Right renal cortex interstitium (tissue), 3 donors: ENCODE measurements at places on chromosomes 13 and 19. TPM values are rescaled to one million over a fixed set of nuclear protein-coding genes. Genes with fewer than 3 reads are reported as not detected.
A peak's percentile ranks its signal among the peaks of the same experiment; 100 is the strongest.

AP1M2 gene
- 41.9 TPM for polyA plus RNA-seq

ZNF846 gene
- polyA plus RNA-seq, result 12.9 TPM

COX6B2 gene
- polyA plus RNA-seq, result 0.97 TPM

ZNF560 gene
- polyA plus RNA-seq, result 0.83 TPM

GRCh38 chr19:31271306-31271911 is 77.8 kb downstream of the TSHZ3 start:
- no peak for DNase-seq

SPACA4 gene
- polyA plus RNA-seq, result not detected

PRSS57 gene
- polyA plus RNA-seq, result 0.19 TPM

DNA sequence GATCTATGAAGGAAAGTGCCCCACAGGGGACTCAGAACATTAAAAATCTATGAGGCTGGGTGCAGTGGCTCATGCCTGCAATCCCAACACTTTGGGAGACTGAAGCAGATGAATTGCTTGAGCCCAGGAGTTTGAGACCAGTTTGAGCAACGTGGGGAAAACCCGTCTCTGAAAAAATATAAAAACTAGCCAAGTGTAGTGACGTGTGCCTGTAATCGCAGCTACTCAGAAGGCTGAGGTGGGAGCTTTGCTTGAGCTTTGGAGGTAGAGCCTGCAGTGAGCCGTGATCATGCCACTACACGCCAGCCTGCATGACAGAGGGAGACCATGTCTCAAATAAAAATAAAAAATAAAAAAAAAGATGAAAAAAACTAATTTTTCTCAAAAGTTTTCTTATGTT is 1070.6 kb downstream of the PCDH9 start:
- DNase-seq, result no peak

DNA sequence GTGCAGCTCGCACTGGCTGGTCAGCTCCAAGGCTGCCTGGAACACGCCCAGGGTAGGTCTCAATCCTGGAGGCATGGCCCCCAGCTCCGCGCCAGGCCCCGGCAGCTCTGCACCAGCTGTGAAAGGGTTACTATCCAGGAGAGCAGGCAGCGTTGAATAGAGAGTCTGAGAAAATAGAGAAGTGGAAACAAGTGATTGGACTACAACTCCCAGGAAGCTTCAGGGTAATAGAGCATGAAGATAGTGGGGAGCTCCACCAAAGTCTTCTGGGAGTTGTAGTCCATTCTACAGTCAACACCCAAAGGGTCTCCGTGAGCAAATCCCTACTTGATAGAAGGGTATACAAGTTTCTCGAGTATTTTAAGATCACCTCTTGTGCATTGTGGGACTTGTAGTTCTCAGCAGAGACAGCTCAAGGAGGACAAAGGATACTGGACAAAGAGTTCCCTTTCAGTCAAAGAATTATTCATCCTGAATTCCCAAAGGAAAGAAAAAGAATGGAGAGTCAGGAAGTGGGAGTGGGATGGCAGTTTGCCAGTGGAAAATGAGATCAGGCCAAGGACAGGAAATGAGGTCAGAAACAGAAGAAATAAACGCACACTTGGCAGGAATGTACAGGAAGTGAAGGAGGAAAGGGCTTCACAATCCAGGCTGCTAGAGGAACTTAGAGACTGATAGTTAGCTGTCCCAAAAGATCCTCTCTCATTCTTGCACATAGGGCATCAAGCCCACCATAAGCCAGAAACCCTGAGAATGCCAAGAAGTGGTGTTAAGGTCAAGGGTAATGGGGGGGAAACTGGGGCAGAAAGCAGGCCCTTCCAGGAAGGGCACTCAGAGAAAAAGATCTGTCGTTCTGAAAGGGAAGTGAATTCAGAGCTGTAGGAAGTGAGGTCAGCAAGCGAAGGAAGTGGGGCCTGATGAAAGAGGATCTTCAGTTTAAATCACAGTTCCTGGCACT is 5.5 kb upstream of the MAMSTR start:
- peak; percentile 90 for DNase-seq

DNA sequence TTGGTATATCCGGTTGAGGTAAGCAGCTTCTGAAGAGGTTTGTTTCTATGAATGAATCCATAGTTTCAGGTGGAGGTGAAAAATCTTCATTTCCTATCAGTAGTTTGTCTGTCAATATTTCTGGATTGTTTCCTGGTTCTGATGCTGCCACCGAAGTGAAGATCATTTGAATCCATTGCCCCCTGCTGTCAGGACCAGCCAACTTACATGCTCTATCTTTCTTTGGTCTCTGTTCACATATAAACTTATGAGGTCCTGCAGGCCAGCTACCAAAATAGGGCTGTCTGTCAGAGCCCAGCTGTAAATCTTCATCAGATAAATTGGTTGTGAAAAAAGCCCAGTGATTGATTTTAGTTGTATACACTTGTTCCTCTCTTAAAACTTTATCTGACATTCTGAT is 15.2 kb upstream of the N4BP2L1 start:
- DNase-seq, result no peak

DNA sequence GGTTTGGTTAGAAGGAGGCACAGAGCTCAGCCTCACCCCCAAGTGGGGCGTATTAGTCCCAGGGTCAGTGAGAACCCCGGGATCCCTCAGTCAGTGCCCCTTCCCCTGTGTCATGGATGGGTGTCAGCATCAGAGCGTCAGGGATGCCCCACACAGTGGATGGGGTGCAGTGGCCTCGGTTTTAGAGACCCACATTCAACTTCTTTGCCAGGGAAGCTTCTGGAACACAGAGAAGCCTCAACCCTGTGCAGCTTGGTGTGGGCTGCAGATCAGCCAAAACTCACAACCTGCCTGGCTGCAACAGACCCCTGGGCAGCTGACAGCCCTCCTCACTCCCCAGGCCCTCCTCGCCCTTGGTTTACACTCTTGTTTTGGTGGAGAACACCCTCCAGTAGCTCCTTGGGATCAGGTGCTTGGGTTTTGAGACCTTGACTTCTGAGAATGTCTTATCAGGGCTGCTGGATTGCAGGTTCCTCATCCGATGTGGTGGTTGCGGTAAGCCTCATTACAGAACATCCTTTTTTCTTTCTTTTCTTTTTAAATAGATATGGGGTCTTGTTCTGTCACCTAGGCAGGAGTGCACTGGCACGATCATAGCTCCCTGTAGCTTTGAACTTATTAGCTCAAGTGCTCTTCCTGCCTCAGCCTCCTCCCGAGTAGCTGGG is 11.0 kb downstream of the ZNF333 start:
- DNase-seq, result no peak
